ENCODE measurements at places on chromosomes 6 and 20.

DNA sequence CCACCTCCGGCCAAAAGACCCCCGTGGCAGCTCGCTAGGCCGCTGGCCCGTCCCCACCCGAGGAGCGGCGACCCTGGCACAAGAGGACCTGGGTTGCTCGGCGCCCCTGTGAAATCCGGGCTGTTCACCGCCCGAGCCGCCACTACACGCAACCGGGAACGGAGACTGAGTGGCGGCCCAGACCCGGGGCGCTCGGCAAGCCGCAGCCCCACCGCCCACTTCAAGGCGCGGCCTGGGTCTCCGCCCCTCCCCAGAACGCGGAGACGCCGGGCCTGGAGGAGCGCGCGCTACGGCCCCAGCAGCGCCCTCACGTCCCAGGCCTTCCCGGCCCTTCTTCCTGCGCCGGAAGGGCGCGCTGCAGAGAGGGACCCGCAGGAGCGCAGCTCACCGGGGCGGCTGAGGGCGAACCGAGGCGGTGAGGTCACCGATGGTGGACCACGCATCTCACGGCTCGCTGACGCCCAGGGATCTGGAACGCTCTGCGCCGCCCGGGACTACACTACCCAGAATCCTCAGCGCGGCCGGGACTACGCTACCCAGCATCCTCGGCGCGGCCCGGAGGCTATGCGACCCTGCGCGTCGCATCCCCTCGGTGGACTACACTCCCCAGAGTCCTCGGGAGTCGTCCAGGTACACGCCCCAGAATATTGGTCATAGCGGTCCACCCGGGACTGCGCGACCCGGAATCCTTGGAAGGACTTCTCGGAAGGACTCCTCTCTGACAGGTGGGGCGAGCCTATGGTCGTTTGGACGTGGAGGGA lies at the start of gene ZNF337:
ZNF337 (minus strand) TSS at position 483 of the 761 bp plus-strand sequence. CDS start 10,436 bp downstream, outside the sequence.
- peaks cover 32% of the 10 kb centered on the region for H3K36me3 ChIP-seq
- DNase-seq, result peak; percentile 94
- no peaks in the 10 kb centered on the region for H3K27me3 ChIP-seq

- no peak overlapping the region for H3K27ac ChIP-seq
- peaks cover 4% of the 10 kb centered on the region for H3K4me1 ChIP-seq
- H3K27me3 ChIP-seq, result no peaks in the 10 kb centered on the region
- no peak overlapping the region for H3K4me3 ChIP-seq
These were observed 8.1 kb downstream of the NOL4L start for GRCh38 chr20:32577023-32577422.

- H3K27me3 ChIP-seq, result no peaks in the 10 kb centered on the region
- peaks cover 12% of the 10 kb centered on the region for H3K4me1 ChIP-seq
- no peak overlapping the region for H3K4me3 ChIP-seq
- no peak for DNase-seq
- H3K36me3 ChIP-seq, result no peaks in the 10 kb centered on the region
These were observed 252.0 kb downstream of the TBX18 start for GRCh38 chr6:84512391-84512790.

DNA sequence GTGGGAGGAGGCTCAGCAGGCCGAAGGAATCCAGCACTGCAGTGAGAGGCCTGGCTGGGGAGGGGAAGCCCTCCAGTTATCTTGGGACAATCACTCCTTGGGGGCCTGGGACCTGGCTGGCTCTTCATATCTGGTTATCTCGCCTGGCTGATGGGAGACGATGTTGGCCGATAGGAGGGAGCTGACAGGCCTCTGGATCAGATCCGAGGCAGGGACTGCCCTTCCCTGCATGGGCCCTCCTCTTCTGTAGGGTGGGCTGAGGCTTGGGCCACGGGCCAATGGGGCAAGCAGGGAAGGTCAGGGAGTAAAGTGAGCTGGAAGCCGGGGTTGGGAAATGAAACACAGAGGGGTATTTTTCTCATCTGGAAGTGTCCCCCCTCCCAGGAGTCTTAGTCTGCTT lies 25.2 kb downstream of the MANBAL start:
- peaks cover 2% of the 10 kb centered on the region for H3K27me3 ChIP-seq
- peak overlapping the region; percentile 58 for H3K4me3 ChIP-seq
- H3K4me1 ChIP-seq, result peaks cover 57% of the 10 kb centered on the region
- peaks cover 24% of the 10 kb centered on the region for H3K36me3 ChIP-seq

DNA sequence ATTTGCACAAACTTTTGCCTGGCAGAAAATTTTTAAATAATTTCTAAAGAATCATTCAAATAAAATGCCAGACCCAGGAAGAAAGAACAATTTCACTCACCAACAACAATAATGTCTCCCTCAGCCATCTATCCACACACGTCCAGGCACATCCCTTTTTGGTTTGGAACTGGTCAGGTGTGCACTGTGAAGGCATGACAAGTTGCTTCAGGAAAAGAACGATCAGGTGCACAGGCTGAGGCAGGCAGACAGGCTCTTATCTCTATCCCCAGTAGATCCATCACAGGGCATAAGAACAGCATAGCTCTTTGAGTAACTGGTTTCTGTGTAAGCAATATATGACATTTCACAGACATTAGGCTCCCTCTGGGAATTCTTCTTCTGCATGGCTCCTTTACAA lies 18.1 kb upstream of the NXT1 start:
- no peak overlapping the region for H3K4me3 ChIP-seq
- H3K27me3 ChIP-seq, result peaks cover 8% of the 10 kb centered on the region
- H3K4me1 ChIP-seq, result no peaks in the 10 kb centered on the region
- no peak overlapping the region for H3K27ac ChIP-seq
- no peak for DNase-seq
- H3K36me3 ChIP-seq, result no peaks in the 10 kb centered on the region

- H3K27ac ChIP-seq, result no peak overlapping the region
- peaks cover 7% of the 10 kb centered on the region for H3K4me1 ChIP-seq
- no peak for DNase-seq
- H3K36me3 ChIP-seq, result no peaks in the 10 kb centered on the region
- H3K4me3 ChIP-seq, result no peak overlapping the region
These were observed 219.0 kb downstream of the BMP7 start for GRCh38 chr20:57047281-57048026.

GRCh38 chr6:166620478-166621113 lies 6.5 kb downstream of the RPS6KA2 start:
- H3K27ac ChIP-seq, result peak overlapping the region; percentile 77
- peaks cover 11% of the 10 kb centered on the region for H3K36me3 ChIP-seq
- peaks cover 55% of the 10 kb centered on the region for H3K4me1 ChIP-seq

DNA sequence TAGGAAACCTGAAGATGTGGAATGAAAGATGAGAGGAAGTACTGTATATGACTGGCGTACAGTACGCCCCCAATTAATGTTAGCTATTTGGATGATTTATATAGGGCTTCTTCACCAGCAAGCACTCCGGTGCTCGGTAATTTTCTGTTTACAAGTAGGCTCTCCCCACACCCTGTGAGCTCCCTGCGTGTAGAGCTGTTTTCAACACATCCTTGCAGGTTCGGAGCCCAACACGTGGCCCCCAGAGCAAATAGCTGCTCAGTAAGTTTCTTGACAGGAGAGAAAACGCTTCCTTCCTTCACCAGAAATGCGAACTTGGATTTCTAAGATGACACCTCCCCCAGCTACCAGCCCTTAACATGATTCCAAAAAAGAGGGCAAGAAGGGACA lies 1.2 kb upstream of the RAB22A start:
- peaks cover 23% of the 10 kb centered on the region for H3K36me3 ChIP-seq
- no peak for DNase-seq
- H3K27me3 ChIP-seq, result no peaks in the 10 kb centered on the region
- peak overlapping the region; percentile 83 for H3K4me3 ChIP-seq
- peaks cover 26% of the 10 kb centered on the region for H3K4me1 ChIP-seq
- H3K27ac ChIP-seq, result no peak overlapping the region

- no peak overlapping the region for H3K4me3 ChIP-seq
- H3K36me3 ChIP-seq, result no peaks in the 10 kb centered on the region
- no peak for DNase-seq
- H3K27me3 ChIP-seq, result no peaks in the 10 kb centered on the region
- peak overlapping the region; percentile 97 for H3K27ac ChIP-seq
- peaks cover 88% of the 10 kb centered on the region for H3K4me1 ChIP-seq
These were observed 57.0 kb downstream of the KIF13A start for GRCh38 chr6:17930321-17930993.

- 0 out of 2 replicates have a peak, but pooled peaks cover 5% of the 10 kb centered on the region for H3K36me3 ChIP-seq
- DNase-seq, result no peak
- H3K27ac ChIP-seq, result no peak overlapping the region
- no peaks in the 10 kb centered on the region for H3K27me3 ChIP-seq
- H3K4me3 ChIP-seq, result no peak overlapping the region
These were observed 455.7 kb downstream of the PLCB1 start for GRCh38 chr20:8587810-8588209.

GRCh38 chr6:116106146-116106545 lies 5.5 kb downstream of the NT5DC1 start:
- DNase-seq, result no peak
- H3K27me3 ChIP-seq, result no peaks in the 10 kb centered on the region
- H3K36me3 ChIP-seq, result peaks cover 23% of the 10 kb centered on the region
- H3K4me1 ChIP-seq, result peaks cover 54% of the 10 kb centered on the region
- no peak overlapping the region for H3K4me3 ChIP-seq

DNA sequence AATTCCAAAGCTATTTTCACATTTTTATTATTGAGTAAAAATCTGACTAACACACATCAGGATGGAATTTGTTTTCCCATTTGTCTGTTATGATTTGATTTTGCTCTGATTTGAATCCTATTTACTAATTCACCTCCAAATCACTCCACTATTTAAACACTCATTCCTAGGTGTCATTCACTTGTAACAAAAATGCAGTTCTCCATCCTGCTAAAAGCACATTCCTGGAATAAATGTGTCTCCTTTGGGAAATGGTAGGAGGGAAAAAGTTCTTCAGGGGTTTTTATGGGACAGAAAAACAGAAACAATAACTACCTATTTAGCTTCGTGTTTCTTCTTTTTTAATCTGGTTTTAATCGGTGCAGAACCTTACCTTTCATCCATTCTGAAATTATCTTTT lies 494.1 kb upstream of the CITED2 start:
- no peaks in the 10 kb centered on the region for H3K27me3 ChIP-seq
- peaks cover 37% of the 10 kb centered on the region for H3K4me1 ChIP-seq
- no peak overlapping the region for H3K4me3 ChIP-seq
- no peaks in the 10 kb centered on the region for H3K36me3 ChIP-seq
- H3K27ac ChIP-seq, result no peak overlapping the region

GRCh38 chr6:132300323-132300949 lies 100.8 kb downstream of the MOXD1 start:
- H3K27ac ChIP-seq, result no peak overlapping the region
- peaks cover 6% of the 10 kb centered on the region for H3K4me1 ChIP-seq
- H3K4me3 ChIP-seq, result no peak overlapping the region
- H3K27me3 ChIP-seq, result no peaks in the 10 kb centered on the region
- peak; percentile 54 for DNase-seq

DNA sequence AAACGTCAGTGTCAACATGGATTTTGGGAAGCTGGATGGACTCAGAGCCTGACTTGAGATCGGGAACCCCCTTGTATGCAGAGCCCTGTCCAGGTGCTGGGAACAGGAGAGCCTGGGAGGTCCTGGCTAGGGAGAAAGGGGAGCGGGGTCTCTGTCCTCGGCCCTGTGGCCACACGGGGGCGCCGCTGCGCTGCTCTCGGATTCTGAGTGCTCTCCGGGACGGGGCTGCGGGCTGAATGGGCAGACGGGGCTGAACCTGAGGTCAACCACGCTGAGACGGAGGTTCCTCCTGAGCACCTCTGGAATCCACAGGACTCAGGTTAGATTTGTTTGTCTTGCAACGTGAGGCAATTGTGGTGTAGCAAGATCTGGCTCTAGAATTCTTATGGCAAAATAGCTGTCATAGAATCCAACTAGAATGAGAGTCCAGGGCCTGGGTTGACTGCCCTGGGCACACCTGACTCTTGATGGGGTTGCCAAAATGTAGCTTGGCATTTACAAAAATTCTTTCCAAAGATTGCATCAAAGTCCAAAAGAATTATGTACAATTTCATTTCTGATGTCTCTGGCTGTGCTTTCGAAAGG lies 20.6 kb upstream of the HLA-F start:
- H3K27me3 ChIP-seq, result peaks cover 20% of the 10 kb centered on the region
- no peak overlapping the region for H3K27ac ChIP-seq
- H3K4me1 ChIP-seq, result no peaks in the 10 kb centered on the region

- peaks cover 13% of the 10 kb centered on the region for H3K36me3 ChIP-seq
- no peak overlapping the region for H3K4me3 ChIP-seq
- peak overlapping the region; percentile 41 for H3K27ac ChIP-seq
- peaks cover 57% of the 10 kb centered on the region for H3K4me1 ChIP-seq
- no peak for DNase-seq
- no peaks in the 10 kb centered on the region for H3K27me3 ChIP-seq
These were observed 123.5 kb downstream of the SASH1 start for GRCh38 chr6:148466158-148466557.

DNA sequence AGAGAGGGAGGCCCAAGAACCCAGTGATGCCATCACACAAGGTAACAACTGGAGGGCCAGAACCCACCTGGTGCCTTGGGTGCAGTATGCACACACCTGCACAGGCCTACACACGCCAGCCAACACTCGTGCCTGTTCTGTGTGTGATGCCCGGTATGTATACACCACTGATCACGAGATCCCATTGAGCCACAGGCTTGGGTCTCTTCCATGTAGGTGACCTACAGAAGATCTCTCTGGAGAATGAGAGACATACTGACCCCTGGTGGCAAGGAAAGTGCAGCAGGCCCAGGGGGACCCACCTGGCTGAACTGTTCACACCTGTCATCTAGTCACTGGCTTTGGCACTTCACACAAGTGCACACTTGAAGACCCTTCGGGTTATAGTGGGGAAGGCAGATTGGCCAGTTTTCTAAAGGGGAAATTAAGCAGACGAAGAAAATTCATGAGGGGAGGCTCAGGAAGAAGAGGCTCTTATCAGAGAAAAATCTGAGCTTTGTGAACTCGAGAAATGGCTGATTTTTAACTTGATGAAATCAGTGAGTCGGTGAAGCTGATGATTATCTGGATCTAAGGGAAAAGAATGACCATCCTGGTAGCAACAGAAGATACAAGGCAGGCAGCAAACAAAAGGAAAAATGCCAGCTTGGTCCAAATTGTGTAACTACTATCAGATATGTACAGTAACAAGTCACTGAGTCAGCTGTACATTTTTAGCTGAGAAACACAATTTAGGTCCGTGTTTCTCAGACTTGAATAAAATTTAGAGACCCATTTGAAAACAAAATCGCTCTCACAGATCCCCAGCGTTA lies 69.1 kb upstream of the PBOV1 start:
- H3K27me3 ChIP-seq, result peaks cover 5% of the 10 kb centered on the region
- H3K4me3 ChIP-seq, result peak overlapping the region; percentile 11
- peak; percentile 42 for DNase-seq
- H3K36me3 ChIP-seq, result no peaks in the 10 kb centered on the region
- H3K4me1 ChIP-seq, result peaks cover 44% of the 10 kb centered on the region

DNA sequence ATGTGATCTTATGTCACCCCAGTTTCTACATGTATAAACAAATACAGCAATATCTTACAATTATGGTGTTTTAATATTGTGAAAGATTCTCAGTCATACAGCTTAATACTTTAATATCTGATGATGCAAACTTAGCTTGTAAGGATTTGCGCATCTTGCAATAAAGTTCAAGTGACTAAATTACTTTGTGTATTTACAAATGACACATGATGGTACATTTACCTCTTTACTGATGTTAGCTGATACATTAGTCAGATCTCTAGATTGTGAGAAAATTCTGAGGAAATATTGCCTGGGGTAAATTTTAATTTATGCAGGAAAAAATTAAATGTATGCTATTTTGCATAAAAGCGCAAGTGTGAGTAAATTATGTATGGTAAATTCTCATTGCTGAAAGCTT lies 418.8 kb upstream of the MMS22L start:
- no peaks in the 10 kb centered on the region for H3K36me3 ChIP-seq
- no peaks in the 10 kb centered on the region for H3K27me3 ChIP-seq
- no peaks in the 10 kb centered on the region for H3K4me1 ChIP-seq
- no peak overlapping the region for H3K4me3 ChIP-seq
- no peak for DNase-seq
